ENCODE measurements at places on chromosomes 4 and X.
A peak's percentile ranks its signal among the peaks of the same experiment; 100 is the strongest.

GRCh38 chr4:185304944-185305690, 90.6 kb downstream of the LRP2BP start:
- DNase-seq: peak; percentile 44

DNA sequence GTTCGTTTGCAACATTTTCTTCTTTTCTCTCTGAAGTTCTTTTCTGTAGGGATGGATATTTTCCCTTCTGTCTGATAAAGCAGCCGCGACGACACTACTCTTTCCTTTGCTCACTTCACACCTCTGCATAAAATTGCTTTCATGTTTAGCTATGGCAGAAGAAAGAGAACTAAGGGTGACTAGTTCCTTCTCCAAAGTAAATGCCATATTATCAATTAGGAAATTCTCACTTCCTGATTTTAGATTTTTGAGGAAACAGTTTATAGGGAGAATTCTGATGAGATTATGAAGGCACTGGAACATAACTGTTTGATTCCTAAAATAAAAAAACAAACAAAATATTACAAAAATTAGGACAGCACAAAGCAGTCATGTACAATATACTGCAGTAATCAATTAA, 29.2 kb downstream of the FANCB start:
- DNase-seq: no peak

DNA sequence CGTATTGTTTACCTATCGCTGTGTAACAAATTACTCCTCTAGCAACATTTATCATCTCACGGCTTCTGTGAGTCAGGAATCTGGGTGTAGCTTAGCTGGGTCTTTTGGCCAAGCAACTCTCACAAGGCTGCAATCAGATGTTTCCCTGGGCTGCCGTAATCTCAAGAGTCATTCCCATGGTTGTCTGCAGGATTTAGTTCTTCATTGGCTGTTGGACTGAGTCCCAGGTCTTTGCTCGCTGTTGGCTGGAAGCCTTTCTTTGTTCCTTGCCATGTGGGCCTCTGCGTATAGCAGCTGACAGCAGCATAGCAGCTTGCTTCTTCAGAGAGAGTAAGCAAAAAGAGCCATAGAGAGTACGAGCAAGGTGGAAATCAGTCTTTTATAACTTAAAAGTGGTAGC, 16.8 kb downstream of the POLR2B start:
- no peak for DNase-seq

GRCh38 chr4:175905925-175906324, 93.9 kb upstream of the GPM6A start:
- DNase-seq: no peak

- no peak for DNase-seq
These were observed 271.3 kb downstream of the DKK2 start for GRCh38 chr4:106764774-106765173.

DNA sequence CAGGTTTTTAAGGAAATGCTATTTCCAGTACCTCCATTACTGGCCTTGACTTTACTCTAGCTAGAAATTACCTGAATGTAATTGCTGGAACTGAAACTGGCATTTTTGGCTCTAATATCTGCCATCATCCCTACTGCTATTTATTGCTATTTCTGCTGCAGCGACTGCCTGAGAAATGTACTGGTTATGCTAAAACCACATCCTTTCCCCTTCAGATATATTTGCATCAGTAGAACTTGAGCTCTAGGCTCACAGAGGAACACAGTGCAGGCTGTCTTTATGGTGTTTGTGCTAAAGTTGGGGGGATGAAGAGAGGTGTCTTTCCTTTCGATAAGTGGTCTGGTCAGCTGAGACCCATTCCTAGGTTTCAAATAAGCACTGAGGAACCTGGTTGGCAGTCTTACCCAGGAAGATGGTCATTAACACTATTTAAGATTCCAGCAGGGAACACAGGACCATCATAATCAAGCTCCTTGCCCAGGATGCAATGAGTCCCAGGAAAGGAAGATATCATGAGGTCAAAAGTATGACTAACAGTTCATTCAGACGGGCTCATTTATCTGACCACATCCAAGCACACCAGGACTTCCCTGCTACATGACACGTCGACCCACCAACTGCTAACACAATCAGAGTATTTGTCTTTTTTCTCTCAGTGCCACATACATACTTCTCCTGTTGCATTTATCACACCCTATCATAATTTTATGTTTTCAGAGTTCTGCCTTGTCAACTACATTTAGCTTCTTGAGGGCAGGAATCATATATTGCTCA, 137.4 kb downstream of the GABRA3 start:
- no peak for DNase-seq

- DNase-seq: peak; percentile 4
These were observed 81.2 kb upstream of the GPM6B start for GRCh38 chrX:13898083-13898482.

DNA sequence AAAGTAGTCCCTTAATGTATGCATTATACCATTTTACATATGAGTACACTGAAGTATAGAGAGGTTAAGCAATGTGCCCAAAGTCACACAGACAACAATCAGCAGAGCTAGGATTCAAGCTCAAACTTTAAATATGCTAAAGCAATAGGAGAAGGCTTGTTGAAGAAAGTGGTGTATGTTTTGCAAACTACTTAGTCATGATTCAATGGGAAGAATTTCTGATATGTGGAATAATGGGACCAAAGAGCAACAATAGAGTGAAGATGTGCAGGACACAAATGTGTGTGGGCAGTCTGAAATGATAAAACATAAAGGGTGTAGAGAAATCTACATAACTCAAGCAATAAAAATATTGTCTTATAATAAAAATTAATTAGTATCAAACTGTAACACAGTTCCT, 109.0 kb upstream of the ARSJ start:
- no peak for DNase-seq

DNA sequence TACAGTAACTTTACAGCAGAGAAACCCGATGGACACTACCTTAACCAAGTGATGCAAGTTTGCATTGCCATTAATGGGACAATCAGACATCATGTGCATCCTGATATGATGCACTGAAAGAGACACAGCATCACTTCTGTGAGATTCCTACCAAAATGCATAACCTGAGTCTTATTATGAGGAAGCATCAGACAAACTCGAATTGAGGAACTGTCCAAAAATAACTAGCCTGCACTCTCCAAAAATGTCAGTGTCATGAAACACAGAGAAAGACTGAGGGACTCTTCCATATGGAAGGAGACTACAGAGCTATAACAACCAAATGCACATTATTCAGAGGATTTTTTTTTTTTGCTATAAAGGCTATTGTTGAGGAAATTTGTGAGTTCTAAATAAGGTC, 66.6 kb upstream of the IQSEC2 start:
- no peak for DNase-seq

DNA sequence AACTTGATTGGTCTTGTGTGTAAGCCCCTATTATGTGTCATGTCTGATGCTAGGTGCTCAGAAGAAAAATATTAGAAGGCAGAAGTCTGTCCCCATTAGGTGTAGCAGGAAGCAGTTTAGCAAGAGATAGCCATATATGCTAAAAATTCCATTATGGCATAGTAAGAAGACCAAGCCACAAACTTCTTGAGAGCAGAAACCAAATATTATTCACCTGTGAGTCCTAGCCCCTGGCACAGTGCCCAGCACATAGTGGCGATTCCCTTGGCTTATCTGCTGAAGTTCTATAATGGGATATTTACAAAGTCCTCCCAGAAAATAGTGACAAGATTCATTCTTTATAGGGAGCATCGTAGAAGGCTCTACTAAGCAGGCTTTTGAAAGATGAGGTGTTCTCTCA, 174.4 kb downstream of the RAB28 start:
- DNase-seq: no peak

DNA sequence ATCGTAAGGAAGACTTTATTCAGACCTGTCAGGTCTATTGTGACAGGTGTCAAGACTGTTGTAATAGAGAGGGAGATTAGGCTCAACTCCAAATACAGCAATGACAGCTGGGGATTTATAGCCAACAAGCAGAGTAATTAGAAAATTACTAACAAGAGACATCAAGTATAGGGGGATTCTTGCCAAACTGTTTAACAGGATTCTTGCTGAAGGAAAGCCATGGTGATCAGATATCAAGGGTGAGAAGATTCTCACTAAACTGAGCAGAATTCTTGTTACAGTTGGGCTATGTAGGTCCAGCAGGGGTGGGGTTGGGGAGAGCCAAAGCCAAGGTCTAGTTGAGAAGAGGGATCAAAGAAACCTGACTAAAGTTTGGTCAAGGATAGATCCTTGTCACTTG, 461.0 kb upstream of the GALNT7 start:
- DNase-seq: no peak

DNA sequence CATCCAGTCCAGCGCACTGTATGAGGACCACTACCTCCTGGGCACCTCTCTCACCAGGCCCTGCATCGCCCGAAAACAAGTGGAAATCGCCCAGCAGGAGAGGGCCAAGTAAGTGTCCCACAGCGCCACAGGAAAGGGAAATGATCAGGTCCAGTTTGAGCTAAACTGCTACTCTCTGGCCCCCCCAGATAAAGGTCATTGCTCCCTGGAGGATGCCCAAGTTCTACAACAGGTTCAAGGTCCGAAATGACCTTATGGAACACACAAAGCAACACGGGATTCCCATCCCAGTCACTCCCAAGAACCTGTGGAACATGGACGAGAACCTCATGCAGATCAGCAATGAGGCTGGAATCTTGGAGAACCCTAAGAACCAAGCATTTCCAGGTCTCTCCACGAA, 104.1 kb downstream of the PLS3 start:
- no peak for DNase-seq

DNA sequence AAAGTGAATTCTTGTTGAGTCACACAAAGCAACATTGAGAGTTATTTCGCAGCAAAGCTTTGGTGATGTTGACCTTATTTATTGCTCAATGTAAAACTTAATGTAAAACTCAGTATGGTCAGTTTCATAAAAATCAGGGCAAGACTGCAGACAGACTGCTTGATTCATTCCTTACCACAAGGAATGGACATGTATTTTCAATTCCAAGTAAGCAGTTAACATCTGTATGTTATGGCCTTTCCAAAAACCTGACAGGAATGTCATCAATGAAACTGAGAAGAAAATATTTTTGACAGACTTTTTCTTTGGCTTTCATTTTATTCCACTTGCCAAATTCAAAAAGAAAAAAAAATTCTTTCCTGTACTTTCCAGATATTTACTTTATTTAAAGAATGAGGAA, 488.3 kb downstream of the ANKRD50 start:
- DNase-seq: no peak

DNA sequence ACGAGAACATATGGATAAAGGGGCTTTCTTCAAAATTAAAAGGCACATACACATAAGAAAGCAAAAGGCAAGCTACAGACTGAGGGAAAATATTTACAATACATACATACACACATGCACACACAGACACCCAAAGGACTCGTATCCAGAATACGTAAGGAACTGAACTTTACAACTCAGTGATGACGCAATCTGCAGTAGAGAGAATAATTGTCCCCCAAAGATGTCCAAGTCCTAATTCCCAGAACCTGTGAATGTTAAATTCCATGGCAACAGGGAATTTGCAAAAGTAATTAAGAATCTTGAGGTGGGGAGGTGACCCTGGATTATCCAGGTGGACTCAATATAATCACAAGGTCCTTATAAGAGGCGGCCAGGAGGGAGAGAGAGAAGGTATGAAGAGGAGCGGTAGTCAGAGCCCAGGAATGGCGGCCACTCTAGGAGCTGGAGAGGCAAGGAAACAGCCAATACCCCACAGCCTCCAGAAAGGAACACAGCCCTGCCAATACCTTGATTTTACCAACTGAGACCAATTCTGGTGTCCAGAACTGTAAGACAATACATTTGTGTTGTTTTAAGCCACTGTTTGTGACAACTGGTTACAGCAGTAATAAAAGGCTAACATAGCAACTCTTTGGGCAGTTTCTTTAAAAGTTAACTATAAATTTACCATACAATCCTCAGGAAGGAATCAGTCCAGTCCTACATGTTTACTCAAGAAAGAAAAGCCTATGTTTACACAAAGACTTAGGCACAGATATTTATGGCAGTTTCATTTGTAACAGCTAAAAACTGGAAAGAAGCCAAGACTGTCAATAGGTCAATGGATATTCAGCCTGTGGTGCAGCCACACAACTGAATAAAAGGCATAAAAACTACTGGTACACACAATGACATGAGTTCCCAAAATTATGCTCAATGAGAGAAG, 27.3 kb upstream of the STS start:
- no peak for DNase-seq
